ELR (cell line): ENCODE measurements at places on chromosomes 16 and 17.

DNA sequence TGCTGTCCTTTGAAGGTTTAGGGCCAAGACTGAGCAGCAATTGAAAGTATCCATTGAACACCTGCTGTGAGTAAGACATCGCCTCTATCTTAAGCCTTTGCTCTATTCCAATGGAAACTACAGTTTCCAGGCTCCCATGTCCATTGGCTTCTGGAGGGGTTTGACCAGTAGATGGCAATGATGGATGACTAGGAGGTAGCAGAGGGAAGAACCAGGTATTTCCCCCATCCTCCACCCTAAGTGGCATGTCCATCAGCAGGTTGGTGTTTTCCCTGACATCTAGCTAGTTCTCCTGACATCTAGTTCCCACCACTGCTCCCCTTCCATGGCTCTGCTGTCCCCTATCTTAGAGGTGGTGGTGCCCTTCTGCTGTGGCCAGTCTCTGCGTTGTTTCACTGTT is 58.7 kb downstream of the CENPV start:
- no peak for DNase-seq

- no peak for DNase-seq
Observed at GRCh38 chr17:48445248-48445620, 15.2 kb upstream of the SKAP1 start.

- peak; percentile 37 for DNase-seq
Observed at GRCh38 chr17:46876353-46876887, 25.0 kb downstream of the WNT9B start.

DNA sequence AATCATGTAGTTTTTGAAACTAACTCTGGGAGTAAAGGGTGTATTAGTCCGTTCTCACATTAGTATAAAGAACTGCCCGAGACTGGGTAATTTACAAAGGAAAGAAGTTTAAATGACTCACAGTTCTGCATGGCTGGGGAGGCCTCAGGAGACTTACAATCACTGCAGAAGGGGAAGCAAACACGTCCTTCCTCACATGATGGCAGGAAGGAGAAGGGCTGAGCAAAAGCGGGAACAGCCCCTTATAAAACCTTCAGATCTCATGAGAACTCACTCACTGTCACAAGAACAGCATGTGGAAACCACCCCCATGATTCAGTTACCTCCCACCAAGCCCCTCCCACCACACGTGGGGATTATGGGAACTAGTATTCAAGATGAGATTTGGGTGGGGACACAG is 256.5 kb upstream of the TNRC6C start:
- no peak for DNase-seq

DNA sequence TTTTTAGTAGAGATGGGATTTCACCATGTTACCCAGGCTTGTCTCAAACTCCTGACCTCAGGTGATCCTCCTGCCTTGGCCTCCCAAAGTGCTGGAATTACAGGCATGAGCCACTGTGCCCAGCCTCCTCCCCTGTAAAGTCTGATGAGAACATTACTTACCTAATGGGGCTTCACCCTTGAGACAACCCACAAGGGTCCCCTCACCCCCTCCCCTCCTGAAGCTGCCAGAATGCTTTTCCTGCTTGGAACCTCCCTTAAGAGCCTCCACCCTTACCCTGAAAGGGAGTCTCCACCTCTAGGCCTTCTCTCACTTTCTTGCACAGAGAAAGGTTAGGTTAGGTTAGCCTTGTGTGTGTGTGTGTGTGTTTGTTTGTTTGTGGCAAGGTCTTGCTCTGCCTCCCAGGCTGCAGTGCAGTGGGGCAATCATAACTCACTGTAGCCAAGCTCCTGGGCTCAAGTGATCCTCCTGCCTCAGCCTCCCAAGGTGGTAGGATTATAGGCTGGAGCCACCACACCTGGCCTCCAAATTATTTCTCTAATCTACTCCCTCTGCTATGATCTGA is 8.9 kb downstream of the SLC5A11 start:
- DNase-seq: no peak

DNA sequence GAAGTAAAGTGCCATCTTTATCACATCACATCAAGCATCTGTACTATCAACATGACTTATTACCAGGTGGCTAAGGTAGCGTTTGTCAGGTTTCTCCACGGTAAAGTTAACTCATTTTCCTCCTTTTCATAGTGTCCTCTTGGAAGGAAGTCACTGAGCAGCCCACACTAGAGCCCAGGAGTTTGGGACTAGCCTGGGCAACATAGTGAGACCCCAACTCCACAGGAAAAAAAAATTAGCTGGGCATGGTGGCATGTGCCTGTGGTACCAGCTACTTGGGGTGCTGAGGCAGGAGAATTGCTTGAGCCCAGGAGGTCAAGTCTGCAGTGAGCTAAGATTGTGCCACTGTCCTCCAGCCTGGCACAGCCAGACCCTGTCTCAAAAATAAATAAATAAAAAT is 12.9 kb downstream of the CHD9 start:
- no peak for DNase-seq

DNA sequence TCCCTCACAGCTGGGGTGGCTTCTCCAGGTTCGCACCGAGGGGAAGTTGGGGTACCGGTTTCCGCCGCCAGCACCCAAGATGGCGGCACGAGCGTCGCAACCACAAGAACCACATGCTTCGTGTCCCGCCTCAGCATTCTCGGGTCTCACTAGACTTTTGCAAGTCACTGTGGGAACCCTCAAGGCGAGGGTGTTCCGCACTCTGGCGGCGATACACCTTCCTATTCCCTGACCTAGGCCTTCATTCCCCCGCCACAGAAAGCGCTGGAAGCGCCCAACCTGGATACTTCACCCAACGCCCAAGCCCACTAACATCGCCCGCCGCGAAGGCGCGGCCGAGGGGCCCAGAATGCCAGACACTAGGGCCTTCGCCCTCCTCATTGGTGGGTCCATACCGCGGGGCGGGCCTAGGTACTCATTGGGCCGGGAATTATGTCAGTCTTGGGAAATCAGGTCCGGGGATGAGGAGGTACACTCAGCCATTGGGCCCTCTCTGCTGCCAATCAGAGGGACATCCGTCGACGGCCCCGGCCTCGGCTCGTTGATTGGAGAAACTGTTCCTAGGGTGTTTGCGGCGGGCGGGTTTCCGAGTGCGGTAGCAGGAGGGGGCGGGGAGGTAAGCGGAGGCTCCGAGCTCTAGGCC is at the start of gene NFE2L1:
NFE2L1 (plus strand) TSS at position 619 of the 643 bp plus-strand sequence. CDS start 2,760 bp downstream, outside the sequence.
- DNase-seq: peak; percentile 100
